ENCODE measurements at places on chromosomes 1 and 21.

DNA sequence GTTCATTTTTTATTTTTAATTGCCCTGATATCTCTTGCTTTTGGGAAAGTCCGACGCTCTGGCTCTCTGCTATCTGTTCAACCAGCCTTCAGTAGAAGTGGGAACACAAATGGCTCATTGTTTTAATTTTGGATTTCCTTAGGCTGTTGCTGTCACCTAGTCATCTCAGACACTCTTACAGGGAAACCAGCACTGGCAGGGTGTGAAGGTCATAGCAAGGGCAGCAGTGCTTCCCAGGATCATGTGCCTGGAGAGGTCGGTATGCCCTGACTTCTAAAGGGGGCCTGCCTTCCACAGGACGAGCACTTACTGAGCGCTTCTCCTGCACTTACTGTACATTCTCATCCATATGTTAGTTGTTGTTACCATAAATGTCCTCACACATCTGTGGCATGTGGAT is 224.2 kb downstream of the DISC1 start:
- DNase-seq: no peak

DNA sequence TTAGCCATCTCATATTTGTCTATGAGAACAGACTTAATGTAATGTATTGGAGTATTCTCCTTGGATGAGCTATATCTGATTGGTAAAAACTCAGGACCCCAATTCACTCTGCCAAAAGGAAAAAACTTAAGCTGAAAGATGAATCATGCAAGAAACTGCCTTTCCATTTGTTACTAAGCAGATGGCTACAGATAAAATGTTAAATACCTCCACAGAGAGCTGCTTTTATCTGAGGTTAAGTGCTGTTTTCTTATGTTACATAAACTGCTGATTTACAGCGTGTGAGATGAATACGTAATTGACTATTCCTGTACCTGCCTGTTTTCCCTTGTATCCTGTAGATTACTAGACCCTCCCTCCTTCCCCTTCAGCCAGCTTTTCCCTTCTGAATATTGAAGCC is 49.3 kb downstream of the CLCA4 start:
- no peak for DNase-seq

DNA sequence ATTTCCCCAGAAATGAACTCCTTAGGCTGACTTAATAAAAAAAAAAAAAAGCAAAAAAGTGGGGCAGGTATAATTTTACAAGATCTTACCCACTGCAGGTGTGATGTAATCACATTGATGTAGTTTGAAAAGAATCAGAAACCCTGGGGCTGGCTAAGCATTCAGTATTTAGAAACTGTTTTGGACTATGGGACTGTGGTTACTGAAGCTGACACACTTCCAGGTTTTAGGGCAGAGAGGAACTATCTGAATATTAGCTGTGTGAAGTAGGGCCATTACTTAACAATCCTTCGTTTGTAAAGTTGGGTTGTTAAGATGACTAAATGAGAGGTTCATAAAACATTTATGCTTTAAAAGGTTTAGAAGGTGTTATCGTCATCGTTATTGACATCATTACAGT is 165.3 kb downstream of the FASLG start:
- DNase-seq: no peak

DNA sequence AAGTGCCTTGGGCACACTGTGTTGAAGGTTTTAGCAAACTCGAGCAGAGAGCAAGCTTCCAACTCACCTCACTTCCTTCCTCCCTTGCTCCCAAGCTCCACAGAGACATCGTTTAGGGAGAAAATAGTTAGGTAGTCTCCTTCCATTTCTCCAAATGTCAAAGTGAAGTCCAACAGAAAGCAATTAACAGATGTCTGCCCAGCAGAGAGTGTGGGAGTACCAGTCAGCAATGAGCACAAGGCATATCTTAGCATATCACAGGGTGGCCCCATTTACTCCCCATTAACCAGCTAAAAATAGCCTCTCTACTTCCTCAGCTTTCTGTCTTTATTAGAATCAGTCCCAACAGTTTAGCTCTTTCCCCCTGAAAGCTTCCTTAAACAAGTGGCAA is 334.2 kb upstream of the CAMK1G start:
- no peak for DNase-seq
